Suprapubic skin (tissue), 4 donors: ENCODE measurements at places on chromosomes 5 and 9.

- no peaks in the 10 kb centered on the region for H3K27me3 ChIP-seq
- DNase-seq: no peak
- H3K4me1 ChIP-seq: peaks cover 5% of the 10 kb centered on the region
- no peak overlapping the region for H3K27ac ChIP-seq
Measured at GRCh38 chr9:3332802-3333201, 193.0 kb downstream of the RFX3 start.

DNA sequence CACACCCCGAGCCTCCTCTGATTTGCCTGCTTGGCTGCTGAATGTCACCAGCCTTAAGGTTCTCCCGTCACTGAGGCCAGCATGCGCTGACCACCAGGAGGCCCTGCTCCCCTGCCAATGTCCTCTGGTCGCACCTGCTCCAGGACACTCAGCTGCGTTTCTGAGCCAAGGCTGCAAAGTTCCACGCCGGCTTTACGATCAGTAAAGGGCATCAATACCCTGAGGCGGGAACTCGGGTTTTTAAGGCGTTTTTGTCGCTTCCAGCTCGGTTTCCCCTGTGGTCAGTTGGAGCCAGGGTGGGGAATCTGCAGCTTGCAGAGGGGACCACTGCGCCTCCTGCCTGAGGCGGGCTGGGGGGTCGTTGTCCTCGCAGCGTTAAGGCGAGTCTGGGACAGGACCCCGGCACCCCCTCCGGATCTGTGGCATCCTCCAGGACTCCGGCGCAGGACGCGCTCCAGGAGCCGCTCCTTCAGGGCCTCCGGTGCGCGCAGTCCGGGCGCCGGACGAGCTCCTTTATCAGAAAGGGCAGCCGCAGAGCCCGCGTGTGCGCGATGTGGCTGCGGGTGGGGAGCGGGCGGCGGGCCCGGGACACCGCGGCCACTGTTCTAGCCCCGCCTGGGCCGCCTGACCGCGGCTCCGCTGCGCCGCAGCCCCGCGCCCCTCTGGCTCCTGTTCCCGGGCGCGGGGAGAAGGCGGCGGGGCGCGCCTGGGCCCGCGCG, 24.1 kb upstream of the FLT4 start:
- peaks cover 36% of the 10 kb centered on the region for H3K27me3 ChIP-seq
- no peak overlapping the region for H3K27ac ChIP-seq
- peak overlapping the region; percentile 16 for H3K4me3 ChIP-seq
- H3K4me1 ChIP-seq: peaks cover 11% of the 10 kb centered on the region
- H3K36me3 ChIP-seq: no peaks in the 10 kb centered on the region

GRCh38 chr5:135359374-135360165, 39.5 kb downstream of the MACROH2A1 start:
- peaks cover 20% of the 10 kb centered on the region for H3K4me1 ChIP-seq
- no peak for DNase-seq
- peaks cover 35% of the 10 kb centered on the region for H3K36me3 ChIP-seq
- no peak overlapping the region for H3K4me3 ChIP-seq

DNA sequence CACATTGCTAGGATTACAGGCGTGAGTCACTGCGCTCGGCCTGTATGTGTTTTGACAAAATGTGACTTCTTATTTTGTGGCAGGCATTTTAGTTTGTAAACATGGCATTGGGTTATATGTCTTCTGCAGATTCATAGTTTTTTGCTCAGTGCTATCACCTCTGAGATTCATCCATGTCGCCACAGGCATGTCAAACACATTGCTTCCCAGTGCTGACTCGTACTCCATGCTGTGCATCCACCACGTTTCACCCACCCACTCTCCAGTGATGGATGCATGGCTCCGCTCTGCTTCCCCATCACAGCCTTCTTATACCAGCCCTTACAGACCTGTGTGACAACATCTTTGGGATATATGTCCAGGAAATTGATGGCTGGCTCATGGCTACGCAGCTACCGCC, 158.8 kb downstream of the GAS1 start:
- H3K27ac ChIP-seq: no peak overlapping the region
- H3K4me3 ChIP-seq: no peak overlapping the region
- no peaks in the 10 kb centered on the region for H3K4me1 ChIP-seq
- DNase-seq: no peak

DNA sequence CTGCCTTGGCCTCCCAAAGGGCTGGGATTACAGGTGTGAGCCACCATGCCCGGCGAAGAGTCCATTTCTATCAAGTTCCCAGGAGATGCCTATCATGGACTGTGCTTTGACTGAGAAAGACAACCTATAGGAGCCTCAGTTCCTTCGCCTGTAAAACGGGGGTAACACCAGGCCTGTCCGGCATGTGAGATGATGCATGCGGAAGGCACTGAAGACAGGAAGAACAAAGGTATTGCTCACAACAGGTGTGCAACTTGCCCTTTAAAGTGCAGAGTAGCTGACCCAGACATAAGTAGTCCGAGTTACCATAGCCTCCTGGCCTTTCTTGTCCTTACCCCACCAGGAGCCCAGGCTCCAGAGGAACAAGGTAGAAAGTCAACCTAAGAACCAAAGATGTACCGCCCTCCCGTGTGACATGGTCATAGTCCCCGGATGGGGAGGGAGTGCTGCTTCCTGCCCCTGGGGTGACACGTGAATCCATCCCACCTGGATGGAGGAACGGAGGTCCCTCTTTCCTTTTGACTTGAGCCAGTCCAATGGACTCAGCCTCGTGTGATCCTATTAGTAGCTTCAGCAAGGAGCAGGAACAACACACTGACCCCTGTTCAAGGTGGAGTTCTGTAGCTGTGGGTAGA, 60.3 kb downstream of the HSPA4 start:
- no peaks in the 10 kb centered on the region for H3K27me3 ChIP-seq
- no peak for DNase-seq
- peaks cover 18% of the 10 kb centered on the region for H3K4me1 ChIP-seq
- no peak overlapping the region for H3K27ac ChIP-seq
- no peaks in the 10 kb centered on the region for H3K36me3 ChIP-seq
